ENCODE measurements at places on chromosomes 4 and X.

DNA sequence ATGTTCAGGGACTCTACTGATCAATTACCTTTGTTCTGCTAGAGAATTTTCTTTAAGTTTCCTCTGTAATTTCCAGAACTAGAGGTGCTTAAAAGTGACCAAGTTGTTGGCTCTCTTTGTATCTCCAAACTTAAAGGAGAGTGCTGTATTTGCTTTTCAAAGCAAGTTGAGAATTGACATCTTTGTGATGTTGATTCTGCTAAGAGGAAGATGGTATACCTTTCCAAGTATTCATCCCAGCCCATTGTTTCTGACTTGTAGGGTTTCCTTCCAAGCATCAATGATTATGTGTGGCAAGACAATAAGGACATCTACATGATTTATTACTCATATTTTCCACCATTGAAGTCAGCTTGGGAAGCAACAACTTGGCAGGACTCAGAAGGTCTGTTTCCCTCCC is 190.6 kb downstream of the GC start:
- no peak for DNase-seq

DNA sequence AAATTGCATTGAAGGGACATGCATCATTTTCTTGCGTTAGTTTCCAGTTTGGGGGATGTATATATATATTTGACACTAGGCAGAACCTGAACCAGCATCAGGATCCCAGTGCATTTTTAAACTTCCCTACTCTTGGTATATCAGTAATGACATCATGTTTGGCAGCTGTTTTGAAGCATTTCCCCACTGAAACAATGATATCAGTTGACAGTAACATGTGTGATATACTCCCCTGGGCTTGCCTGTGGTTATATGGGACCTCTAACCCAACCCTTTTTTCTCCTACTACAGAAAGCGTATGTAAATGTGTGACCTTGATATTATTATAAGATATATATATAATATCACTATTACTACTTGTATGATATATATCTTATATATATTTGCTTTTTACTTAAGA is 225.9 kb upstream of the CASK start:
- DNase-seq: no peak

GRCh38 chrX:107504006-107504405 is 54.6 kb downstream of the FRMPD3 start:
- DNase-seq: no peak

DNA sequence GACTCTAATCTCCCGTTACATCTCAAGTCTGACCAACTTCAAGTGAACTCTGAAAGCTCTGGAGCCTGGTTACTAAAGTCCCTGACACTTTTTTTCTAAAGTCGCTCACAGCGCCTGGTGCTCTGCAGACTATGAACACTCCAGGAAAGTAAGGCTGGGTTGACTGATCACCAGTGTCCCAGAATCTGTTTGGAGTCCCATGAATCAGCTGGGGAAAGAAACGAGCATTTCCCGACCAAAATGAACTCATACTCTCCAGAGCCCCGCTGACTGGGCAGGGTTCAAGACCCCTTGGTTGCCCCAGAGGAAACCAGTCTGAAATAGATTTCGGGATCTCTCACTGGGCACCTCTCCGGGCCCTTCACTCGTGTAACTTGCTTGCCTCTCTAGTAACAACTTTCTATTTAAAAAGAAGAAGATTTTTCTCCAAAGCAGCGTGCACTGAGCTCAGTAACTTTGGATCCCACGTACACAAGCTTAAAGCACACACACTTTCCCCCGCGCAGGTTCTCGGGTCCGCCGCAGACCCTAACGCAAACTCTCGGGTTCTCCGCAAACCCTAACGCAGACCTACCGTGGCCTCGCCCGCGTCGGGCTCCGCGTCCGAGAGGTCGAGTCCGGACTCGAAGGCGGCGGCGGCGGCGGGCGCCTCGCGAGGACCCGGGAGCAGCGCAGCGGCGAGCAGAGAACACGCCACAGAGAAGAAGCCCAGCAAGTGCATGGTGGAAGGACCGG is 964 bp downstream of the VEGFC start:
- DNase-seq: peak; percentile 56

GRCh38 chrX:110004731-110005369 is 1.9 kb downstream of the TMEM164 start:
- no peak for DNase-seq

DNA sequence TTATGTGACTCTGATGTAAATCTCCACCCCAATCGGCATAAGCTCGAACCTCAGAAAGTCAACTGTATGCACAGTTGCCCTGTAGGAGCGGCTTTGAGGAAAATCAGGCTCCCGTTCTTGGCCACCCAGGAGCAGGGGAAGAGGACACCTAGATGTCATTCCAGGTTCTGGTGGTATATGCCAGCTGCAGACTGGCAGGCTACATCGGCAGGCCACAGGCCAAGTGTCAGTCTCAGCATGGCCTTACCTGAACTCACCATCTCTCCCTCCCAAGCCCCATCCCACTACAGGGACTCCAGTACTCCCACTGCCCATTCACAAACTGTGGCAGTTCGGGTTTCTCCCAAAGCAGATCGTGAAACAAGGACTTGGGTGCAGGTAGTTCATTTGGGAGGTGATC is 428.1 kb downstream of the BCOR start:
- DNase-seq: no peak

DNA sequence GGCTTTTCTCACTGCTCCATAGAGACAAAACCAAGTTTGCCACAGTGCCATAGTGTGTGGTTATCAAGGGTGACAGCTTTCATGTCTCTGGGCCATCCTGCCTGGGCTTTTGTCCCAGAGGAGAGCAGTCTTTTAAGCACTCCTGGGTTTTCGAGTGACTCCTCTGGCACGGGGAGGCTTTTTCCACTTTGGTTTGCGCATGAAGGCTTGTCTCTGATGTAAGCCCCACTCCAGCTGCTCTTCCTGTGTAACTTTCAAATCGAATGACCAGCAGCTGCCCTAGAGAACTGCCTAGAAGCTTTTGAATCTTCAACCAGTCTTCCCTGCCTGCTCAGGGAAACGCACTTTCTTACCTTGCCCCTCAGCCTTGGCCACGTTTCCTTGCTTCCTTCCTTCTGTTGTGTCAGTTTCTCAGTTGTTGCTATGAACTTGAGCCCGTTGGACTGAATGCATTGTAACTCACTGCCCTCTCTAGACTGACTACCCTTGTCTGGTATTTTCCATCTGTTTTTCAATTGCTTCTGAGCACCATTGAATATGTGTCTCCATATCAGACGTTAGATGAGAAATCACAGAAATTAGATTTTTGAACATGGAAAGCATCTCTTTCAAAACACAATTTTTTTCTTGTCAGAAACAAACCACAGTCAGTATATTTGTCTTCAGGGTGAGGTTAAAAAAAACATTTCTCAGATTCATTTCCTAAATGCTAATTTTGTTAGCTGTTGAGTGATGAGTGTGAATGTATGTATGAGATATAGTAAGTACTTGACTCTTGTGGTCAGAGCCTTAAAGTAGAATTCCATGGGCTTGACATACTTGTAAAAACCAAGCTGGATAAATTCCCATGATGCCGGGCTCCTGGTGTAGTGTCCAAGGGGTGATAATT is 45.3 kb downstream of the SLC9A6 start:
- DNase-seq: peak; percentile 93

DNA sequence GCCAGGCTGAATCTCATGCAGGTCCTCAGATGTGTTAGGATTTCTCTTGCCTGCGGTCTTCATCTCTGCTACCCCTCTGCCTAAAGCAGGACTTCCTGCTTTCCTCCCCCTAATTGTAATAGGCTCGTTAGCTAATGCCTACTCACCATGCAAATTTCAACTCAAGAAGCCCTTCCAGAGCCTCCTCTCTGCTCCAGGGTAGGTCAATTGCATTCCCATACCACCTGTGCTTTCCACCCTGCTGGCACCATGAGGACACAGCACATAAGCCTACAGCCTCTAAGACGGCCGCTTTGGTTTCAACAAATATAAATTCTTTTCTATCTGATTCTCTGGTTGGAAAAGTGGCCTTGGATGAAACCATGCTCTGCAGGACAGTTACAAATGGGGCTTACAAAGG is 93.9 kb downstream of the QDPR start:
- no peak for DNase-seq

DNA sequence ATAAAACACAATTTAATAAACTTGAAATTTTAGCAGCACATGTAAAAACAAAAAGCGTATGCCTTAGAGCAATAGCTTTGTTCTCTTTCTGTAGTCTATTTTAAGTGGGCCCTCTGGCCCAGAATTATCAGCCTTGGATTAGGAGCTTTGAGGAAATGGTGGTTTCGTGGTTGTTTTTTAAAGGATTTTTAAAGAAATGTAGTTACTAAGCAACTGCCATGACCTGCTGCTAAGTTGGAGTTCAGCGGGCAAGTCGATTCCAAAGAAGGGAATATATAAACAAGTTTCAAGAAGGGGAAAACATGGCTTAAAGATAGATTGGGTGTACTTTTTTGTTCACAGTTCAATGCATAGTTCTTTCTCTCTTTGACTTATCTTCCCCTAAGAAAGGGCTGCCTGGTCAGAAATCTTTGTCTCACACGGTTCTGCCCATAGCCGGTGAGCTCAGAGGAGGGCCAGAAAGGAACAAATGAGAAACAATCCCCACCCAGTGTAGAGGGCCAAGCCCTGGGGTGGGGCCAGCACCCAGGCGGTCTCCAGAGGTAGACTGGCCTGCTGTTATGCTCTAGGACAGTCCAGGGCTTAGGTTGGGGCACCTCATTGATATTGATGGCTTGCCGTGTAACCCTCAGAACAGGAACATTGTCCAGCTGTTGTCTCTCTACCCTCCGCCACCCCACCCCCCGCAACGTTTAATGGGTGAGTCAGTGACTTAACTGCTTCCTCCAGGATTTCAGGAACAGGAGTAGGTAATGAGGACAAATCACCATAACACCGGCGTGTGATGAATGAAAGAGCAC is 32.5 kb downstream of the DLG3 start:
- peak; percentile 23 for DNase-seq

GRCh38 chr4:60953826-60954225 is 246.3 kb upstream of the ADGRL3 start:
- DNase-seq: peak; percentile 47

GRCh38 chrX:19727887-19728648 is 159.3 kb downstream of the SH3KBP1 start:
- no peak for DNase-seq
